NCI-H2081 treated with DMSO at 0.1 percent for 48 hours (cell line): ENCODE measurements at places on chromosomes 2 and 18.

- DNase-seq, result no peak
Measured at GRCh38 chr2:161881465-161881864, 192.6 kb downstream of the DPP4 start.

DNA sequence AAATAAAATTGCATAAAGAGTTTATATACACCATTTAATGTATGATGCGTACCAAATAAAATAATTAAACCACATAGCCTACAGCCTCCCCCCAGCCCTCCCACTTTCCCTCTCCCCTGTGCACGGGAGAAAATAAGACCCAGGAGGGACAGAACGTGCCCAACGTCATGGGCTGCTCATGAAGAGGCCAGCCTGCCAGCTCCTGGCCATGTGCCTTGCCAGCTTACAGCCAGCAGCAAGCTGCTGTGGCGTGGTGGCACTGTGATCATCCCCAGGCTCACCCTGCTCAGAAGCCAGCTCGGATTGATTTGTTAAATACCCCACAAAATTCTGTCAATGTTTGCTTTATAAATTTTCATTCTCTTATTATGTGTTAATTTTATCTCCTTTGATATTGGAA, 7.6 kb downstream of the GPR148 start:
- DNase-seq, result no peak

DNA sequence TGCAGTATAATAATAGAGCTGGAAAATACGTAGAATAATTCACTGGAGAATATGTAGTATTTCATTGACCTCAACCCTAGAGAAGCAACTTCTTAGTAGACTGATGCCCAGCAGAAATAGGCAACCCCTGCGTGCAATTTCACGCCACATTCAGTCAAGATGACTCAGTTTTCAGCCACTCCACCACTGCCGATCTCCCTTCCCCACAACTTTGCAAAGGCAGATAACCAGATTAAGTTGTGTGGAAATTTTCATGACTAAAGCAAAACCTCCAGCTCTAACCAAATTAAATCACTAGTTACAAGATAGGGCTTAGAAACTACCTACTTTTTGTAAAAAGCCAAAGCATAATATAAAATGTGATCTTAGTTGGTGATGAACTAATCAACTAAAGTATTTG, 63.3 kb upstream of the STK17B start:
- DNase-seq, result no peak

- peak; percentile 74 for DNase-seq
Measured at GRCh38 chr2:168231609-168232241, 15.7 kb downstream of the STK39 start.

GRCh38 chr2:28901841-28902240, 7.4 kb downstream of the WDR43 start:
- DNase-seq, result no peak

GRCh38 chr2:132038179-132038882, 123.4 kb downstream of the ANKRD30BL start:
- no peak for DNase-seq

GRCh38 chr2:236974752-236975151, 110.9 kb upstream of the COPS8 start:
- DNase-seq, result no peak

DNA sequence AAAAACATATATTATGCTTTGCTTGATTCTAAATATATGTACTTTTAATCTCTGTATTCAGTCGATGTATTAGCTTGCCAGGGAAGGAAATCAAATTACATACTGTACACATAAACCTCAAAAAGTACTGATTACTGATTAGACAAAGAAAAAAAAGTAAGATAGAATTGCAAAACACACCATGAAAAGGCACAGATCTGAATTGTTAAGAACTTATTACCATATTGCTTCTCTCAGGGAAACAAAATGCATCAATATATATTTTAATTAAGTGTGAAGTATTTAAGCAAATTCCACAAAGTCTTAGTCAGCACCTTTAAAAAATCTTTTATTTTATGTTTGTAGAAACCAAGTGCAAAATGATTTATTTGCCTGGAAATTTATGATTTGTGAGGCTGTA, 309.3 kb downstream of the RNF144A start:
- DNase-seq, result no peak

GRCh38 chr2:134943540-134943939, 24.9 kb downstream of the CCNT2 start:
- DNase-seq, result no peak

DNA sequence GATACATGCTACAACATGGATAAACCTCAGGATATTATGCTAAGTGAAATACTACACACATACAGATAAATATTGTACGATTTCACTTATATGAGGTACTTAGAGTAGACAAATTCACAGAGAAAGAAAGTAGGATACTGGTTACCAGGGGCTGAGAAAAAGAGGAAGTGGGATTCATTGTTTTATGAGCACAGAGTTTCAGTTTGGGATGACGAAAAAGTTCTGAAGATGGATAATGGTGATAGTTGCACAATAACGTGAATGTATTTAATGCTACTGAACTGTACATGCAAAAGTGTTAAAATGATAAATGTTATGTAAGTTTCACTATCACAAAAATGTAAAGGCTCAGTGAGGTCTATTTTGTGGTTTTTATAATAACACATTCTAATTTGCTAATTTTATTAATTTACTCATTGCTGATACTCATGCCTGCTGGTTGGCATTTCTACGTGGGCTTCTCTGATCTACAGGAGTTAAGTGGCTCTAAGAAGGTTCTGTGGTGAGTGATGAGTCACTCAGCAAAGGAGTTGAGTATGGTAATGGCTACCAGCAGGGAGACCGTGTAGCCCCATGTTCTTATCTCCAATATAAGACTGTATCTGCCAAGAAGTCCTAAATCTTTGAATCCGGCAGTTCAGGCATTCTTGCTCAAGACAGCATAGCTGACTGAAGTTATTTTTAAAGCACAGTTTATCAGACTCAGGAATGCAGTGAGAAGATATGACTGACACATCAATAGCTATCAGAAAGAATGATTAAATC, 41.1 kb downstream of the UPP2 start:
- DNase-seq, result no peak

GRCh38 chr18:78975292-78975691, 4.3 kb upstream of the SALL3 start:
- no peak for DNase-seq

GRCh38 chr18:2547477-2548087, 23.7 kb downstream of the METTL4 start:
- DNase-seq, result no peak

GRCh38 chr2:113148606-113149552, 21.5 kb downstream of the IL1RN start:
- DNase-seq, result no peak

DNA sequence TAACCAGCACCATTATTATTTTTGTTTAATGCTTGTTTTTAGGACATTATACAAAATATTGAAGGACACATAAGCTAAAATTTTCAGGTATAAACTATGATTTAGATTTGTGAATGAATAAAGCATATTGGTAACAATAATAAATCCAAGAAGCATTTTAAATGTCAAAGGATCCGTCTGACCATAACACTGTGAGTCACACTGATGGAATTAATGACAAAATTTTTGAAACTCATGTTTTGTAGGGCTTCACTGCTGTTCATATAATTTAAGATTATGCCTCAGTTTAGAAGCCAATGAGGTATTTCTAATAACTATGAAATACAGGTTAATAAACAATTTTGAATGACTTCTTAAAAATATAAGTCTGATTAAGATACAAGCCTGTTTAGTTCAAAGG, 124.6 kb downstream of the TMEFF2 start:
- DNase-seq, result no peak

DNA sequence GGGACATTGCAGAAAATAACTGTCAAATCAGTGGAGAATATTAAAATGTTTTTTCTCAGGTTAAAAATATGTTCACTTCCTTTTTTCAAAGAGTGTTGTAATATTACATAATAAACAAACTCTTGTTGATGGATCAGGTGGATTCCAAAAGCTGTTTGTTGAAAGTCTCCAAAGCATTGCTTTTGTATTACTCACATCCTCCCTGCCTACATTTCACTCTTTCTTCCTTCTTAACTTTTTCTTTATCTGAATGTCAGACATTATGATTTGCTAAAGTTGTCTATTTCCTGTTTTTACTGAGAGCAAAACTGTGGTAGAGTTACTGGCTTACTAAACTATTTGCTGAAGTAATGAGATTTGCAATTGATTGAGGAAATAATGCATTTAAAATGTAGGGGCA, 92.1 kb downstream of the CDH19 start:
- DNase-seq, result no peak

DNA sequence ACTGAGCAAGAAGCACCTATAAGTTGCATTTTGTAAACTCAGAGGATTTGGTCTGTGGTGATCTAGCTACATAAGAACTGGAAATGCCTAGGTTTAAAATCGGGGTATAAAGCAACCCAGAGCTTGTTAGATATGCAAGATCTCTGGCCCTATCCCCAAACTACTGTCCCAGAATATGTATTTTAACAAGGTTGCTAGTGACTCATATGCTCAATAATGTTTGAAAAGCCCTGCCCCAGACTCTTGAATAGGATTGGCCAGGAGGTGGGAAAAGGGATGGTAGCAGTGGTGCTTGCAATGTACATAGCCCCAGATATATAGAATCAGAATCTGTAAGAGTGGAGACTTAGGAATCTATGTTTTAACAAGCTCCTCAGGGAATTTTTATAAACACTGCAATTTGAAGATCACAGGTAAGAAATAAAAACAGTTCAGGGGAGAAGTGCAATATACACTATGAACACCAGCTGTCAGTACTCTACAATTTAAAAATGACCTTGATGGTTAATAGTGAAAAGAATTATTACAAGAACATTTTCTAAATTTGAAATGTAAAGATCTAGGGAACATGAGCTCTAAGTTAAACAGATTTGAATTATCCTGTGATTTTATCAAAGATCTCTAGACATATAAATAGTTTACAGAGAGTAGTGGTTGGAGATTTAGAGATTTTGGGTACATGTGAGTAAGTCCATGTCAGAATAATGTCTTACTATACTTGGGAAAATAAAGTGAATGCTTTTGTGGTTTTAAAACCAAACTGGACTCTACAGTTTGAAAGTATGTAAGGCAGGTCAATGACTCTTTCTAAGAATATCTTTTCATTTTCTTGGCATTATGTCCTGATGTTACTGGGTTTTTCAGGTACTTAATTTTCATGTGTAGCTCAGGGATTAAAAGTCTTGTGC, 7.7 kb upstream of the MMADHC start:
- DNase-seq, result no peak

GRCh38 chr2:55010149-55010591, 40.1 kb downstream of the RTN4 start:
- DNase-seq, result no peak

DNA sequence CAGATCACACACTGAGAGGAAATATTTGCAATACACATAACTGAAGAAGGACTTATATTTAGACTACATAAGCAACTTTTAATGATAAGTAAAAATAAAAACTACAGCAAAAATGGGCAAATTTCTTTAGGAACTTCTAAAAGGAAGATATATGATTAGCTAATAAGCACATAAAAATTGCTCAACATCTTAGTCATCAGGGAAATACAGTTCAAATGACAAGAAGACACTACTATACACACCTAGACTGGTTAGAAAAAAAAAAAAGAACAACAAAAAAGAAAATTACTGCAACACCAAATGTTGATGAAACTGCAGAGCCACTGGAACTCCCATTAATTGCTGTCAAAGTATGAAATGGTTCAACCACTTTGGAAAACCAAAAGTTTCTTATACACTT, 1247.5 kb upstream of the ACVR2A start:
- DNase-seq, result no peak

DNA sequence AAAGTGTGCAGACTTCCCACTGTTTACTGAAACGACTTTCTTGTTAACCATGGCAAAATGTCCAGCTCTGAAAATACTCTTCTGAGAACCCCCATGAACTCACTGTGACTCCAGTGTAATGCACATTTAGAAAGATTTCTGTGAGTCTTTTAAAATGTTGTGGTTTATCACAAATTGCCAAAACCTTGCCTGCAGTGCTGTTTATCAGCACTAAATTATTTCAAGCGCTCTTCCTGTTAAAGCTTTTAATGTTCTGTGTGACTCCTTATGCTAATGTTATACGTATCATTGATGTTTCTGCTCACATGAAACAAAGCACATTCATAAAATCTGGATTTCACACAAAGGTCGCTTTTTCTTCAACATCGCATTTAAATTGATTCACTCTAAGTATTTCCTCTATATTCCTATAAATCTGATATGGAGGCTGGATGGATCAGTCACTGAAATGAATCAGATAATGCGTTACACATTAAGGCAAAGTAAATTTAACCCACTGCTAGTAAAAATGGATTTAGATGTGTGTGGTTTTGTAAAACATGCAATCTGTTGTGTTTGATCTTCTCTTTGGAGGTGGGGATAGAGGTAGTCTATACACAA, 521.2 kb downstream of the NYAP2 start:
- DNase-seq, result no peak

DNA sequence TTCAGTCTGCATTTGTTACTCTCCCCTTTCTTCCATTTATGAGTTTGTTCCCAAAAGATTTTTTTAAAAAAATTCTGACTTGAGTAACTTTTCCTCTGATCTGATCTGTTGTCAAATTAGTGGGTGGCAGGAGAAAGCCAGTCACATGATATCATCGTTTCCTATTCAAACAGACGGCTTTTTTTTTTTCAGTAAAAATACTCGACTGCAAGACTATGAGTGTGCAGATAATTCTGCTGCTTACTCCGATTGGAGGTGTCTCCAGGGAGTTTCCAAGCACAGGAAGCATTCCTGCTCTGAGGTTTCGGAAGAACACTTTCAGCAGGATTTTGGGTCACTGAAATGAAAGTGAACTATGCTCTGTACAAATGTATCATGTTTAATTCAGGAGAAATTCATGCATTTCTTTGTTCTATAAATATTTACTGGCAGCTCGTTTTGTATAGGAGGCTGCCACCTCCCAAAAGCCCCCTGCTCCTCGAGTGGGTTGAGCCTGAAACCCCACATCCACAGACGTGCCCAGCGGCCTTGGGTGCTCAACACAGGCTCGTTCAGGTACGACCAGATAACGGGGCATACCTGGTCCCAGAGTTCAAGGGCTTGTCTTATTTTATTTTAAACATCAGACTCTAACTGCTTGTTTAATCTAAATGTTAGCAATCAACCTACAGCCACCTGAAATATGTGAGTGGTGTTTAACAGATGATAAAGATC, 126.9 kb upstream of the ZNF516 start:
- DNase-seq, result peak; percentile 49

DNA sequence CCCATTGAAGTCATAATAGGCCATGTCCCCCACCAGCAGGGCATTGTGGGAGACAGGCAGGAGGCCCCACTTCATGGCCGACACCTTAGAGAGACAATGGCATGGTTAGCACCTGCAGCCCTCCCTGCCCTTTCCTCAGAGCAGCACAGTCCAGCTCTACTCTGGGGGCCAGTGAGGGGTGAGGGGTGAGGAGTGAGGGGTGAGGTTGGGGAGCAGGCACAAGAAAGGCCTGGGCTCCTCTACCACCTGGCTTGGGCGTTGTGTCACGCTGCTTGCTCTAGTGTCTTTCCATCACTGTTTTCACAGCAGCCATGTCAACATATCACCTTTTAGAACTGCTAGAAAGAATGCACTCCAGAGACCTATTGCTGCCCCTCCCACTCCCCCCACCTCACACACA, 77.2 kb downstream of the ADD2 start:
- no peak for DNase-seq

DNA sequence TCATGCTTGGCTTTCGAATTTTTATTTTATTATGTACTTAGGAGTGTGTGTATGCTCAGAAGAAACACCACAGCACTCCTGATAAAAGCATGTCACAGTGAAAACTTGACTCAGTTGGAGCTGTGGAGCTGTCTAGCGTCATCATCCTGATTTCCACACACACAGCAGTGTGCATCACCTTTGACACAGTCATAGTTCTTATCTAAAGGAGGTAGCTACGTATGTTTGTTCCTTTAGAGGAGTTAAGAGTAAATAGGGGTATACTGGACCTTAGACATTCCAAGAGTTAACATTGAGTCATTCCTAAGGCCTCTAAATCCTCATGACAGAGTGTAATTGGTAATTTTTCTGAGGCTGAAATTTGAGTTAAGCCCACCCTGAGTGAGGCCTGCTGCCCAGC, 96.9 kb downstream of the PHLPP1 start:
- DNase-seq, result no peak
